Fibroblast of the aortic adventitia (primary cell): ENCODE measurements at places on chromosomes 12 and 14.

DNA sequence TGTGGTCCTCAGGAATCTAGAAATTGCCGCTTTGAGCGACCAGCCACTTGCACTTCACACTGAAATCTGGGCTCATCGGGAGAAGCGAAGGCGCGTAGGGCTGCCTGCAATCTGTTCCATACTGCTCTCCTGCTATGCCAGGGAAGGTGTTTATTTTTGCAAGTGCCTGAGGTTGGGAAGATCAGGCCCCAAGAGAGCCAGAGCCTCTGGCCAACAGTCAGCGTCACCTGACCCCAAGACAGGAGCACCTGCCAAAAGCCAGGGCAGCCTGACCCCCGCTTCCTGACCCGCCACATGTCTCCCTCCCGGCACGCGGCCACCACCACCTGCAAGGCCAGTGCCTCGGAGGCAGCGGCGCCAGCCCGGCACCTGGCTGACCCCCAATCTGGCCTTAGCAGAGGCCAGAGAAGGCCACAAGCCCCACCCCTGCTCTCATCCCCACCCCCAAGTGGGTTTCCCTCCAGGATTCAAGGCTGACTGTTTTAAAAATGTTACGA lies 94.4 kb downstream of the CHGA start:
- no peak for DNase-seq

- DNase-seq: no peak
These were observed 869 bp upstream of the NOVA1 start for GRCh38 chr14:26598672-26599131.

GRCh38 chr14:91244501-91244901 lies at the start of gene GPR68:
TSS of gene GPR68 (minus strand) at chr14:91244704. CDS start at chr14:91235050, 9,654 bp downstream.
- peak; percentile 78 for DNase-seq

GRCh38 chr14:36300337-36300736 lies 20.1 kb downstream of the MBIP start:
- DNase-seq: no peak

GRCh38 chr14:20327005-20327869 lies 5.8 kb downstream of the CCNB1IP1 start:
- peak; percentile 83 for DNase-seq

GRCh38 chr14:71753126-71753830 lies 179.0 kb upstream of the RGS6 start:
- DNase-seq: peak; percentile 95

DNA sequence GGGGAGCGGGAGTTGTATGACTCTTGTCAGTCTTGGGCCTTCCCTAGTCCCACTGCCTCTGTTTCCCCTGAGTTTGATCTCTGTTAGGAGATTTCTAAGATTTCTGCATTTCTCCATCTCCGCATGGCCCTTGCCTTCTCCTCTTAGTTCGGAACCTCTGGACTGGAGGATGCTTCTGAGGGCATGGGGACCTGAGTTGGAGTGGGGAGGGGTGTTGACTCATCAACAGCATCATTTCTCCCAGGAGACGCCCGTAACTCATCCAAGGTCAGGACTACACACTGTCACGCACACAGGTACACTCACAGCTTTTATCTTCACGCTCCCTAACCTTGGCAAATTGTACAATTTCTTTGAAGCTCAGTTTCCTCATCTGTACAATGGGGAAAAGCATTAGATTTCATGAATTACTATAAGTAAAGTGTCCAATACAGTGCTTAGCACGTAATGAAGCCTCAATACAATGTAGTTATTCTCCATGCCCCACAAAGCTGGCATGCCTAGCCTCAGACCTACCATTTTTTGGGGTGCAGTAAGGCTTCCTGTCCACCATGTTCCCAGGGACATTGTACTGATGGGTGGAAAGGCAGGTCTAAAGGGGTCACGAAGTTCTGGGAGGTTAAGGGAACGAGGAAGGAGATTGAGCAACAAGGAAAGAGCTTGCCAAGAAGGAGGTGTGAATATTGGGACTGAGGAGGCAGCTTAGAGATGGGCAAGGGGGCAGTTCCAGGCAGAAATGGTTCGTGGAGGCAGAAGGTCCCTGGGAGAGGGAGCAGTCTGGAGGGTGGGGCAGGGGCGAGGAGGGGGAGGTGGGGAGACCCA lies 600 bp upstream of the LAG3 start:
- no peak for DNase-seq

DNA sequence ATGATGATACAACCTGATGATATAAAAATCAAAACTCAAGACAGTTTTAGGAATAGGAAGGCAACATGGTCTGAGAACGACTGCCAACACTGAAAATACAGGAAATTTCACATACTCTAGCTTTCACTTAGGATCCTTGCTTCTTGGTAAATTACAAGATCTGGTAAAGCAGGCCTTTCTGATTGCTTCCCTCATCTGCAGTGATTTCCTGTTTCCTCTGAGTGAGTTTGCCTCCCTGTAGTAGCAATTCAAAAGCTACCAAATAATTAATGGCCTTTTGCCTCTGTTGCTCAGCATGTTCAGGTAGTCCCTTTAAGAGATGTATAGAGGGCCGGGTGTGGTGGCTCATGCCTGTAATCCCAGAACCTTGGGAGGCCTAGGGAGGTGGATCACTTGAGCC lies 2.0 kb upstream of the IRAK3 start:
- no peak for DNase-seq

DNA sequence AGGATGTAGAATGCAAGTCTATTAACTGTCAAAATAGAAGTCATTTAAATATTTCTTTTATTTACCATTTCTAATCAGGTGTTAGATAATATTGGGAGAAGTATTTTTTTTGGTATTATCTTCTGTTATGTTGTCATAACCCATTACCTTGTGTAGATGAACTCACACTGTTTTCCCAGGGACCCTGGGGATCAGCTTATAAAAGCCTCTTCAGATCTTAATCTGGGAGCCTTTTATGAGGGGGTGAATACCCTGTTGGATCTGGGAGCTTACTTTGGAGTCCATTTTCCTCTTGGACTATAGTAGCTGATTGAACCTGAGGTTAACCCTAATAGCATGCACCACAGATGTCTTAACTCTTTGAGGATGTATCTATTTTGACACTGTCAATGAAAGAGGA lies 176.3 kb upstream of the ATP2B1 start:
- DNase-seq: no peak

- DNase-seq: no peak
These were observed 112.6 kb upstream of the FZD10 start for GRCh38 chr12:130049666-130050065.

DNA sequence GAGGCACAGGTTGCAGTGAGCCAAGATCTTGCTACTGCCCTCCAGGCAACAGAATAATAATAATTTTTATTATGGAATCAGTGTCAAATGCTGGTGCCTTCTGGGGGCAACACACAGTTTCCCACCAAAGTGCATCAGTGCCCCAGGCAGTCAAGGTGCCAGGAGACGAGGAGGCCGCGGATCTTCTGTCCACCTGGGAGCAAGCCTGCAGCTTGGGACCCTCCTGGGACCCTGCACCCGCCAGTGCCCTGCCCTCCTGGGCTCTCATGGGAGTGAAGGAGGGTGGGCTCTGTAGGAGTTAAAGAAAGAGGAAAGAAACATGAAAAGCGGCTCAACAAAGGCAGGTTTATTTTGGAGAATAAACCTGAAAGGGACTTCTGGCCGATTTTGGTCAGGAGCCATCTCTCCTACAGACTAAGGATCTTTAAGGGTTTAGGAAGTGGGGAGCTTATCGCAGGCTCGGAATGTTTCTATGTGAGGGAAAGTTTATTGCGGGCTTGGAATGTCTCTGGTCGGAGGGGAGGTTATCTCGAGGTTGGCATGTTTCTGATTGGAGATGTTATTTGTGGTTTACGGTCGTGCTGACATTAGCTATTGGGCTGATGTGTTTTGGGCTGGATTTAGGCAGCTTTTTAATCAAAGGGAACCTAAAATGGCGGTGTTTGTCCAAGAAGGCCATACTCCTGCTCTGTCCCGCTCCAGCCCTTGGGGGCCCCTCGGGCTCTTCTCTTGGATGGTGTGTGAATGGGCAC lies 1.1 kb upstream of the ASPG start:
- no peak for DNase-seq

- no peak for DNase-seq
These were observed 111.6 kb upstream of the EGLN3 start for GRCh38 chr14:34062353-34062973.

DNA sequence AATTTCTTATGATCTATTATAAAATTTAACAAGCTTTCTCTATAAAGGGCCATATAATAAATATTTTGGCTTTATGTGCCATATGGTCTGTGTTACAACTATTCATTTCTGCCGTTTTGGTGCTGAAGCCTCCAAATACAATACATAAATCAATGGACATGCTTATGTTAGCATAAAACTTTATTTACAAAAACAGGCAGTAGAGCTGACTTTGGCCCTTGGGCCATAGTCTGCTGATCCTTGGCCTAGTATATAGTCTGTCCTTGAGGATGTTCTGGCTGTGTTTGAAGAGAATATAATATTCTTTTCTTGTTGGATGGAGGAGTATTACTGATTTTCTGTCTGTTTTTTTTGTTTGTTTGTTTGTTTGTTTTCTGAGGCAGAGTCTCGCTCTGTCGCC lies 81.6 kb downstream of the SPATS2 start:
- DNase-seq: no peak

GRCh38 chr12:4828176-4828575 lies 81.5 kb upstream of the KCNA1 start:
- DNase-seq: no peak

GRCh38 chr12:24560831-24561271 lies 388.1 kb downstream of the BCAT1 start:
- peak; percentile 15 for DNase-seq

- no peak for DNase-seq
These were observed 8.0 kb downstream of the PXMP2 start for GRCh38 chr12:132695431-132695830.

DNA sequence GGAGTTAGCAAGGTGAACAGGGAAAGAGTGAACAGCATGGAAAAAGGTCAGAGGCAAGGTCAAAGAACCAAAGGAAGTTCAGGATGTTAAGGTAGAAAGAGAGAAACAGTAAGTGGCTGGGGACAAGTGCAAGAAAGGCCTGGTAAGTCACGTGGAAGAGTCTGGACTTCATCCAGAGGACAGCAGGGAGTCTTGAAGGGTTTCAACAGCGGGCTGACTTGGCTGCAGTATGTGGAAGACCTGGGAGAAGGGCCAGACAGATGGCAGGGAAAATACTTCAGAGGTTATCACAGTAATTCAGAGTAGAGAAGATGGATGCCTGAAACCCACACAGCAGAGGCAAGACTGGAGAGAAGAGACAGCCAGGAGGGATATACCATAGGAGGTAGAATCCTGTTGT lies 34.0 kb downstream of the CIT start:
- DNase-seq: peak; percentile 67

DNA sequence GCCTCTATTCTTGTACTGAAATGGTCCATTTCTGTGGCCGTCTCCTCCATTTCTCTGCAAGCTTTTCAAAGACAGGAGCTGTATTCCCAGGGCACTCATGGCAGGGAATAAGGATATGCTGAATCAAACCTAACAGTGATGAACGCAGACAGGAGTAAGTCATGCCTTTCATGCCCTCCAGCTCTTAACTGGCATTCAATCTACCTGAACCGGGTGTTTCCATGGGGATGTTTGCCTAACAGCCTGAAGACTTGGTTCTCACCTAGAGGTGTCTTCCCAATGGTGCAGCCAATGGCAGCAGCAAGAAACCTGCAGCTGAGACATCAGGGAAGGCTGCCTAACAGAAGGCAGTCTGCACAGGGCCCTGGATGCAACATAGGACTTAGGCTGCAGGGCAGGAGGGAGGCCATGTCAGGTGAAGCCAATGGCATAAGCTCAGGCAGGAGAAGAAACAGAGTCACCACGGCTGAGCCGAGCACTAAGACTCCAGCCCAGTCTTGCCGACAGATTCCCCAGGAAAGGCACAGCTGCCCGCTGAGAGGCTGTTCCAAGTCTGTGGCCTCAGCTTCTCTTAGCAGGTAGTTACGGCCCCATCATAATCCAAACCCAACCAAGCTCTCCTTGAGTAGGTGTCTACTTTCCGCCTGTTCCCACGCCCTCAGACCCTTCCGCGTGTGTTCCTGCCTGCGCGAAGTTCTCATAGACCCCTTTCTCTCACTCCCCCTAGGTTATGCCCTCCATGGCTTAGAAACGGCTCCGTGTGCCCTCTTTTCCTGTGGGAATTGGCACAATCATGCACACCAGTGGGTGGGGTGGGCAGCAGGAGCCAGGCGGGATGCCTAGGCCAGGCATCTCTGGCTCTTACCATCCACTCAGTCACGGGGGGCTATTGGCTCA lies 44.1 kb downstream of the VWF start:
- DNase-seq: no peak

- DNase-seq: no peak
These were observed 1277.6 kb downstream of the AACS start for GRCh38 chr12:126342866-126343265.

GRCh38 chr14:55921511-55921910 lies 196.7 kb upstream of the PELI2 start:
- no peak for DNase-seq

DNA sequence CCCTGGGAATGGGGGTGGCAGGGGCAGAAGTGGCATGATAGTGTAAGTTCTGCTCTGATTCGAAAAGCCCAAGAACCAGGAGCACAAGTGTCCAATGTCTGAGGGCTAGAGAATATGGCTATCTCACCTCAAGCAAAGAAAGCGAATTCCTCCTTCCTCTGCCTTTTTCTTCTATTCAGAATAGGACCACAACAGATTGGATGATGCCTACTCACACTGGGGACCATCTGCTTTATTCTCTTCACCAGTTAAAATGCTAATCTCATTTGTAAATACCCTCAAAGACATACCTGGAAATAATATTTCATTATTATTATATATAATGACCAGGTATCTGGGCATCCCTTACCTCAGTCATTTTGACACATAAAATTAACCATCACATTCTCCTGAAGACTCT lies 808.7 kb downstream of the NRXN3 start:
- no peak for DNase-seq

DNA sequence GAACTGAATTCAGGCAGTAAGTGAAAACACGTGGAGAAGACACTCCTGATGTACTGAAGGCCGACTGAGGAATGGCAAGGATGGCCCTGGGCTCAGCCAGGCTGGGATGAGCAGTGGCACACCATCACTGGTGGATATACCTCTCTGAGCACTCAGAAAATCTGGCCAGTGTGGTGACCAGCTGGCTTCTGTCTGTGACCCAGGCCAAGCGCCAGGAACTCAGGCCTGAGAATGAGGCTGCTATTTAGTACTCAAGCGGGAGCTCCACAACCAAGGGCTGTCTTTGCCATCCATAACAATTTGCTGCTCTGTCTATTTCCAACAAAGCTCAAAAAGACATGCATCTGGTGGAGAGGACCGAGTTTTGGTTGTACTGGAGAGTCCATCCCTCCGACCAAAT lies 586.3 kb downstream of the BCL11B start:
- no peak for DNase-seq

- no peak for DNase-seq
These were observed 111.9 kb downstream of the PAX9 start for GRCh38 chr14:36773558-36773957.

DNA sequence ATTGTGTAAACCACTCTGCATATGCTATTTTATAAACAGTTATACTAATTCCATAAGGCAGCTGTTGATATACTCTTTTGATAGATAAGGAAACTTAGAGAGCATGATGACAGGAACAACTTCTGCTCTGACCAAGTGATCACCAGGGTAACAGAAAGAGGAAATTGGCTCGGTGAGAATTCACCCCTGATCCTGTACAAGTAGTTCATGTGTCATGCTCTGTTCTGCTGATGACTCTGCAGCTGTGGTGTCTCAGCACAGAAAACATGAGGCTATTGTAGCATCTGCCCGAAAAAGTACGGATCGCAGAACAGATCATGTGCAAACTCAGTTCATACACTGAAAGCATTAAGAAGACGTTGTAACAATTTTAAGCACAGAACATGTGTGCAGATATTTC lies 345.0 kb downstream of the LRIG3 start:
- peak; percentile 45 for DNase-seq
